ENCODE measurements at places on chromosomes 3 and 15. TPM values are rescaled to one million over a fixed set of nuclear protein-coding genes. Genes with fewer than 3 reads are reported as not detected.

The SLC6A1 gene
- not detected for total RNA-seq

The KIF9 gene
- 1.6 TPM for total RNA-seq

GRCh38 chr15:40441565-40442531, 1.1 kb downstream of the BAHD1 start:
- DNase-seq: no peak

DNA sequence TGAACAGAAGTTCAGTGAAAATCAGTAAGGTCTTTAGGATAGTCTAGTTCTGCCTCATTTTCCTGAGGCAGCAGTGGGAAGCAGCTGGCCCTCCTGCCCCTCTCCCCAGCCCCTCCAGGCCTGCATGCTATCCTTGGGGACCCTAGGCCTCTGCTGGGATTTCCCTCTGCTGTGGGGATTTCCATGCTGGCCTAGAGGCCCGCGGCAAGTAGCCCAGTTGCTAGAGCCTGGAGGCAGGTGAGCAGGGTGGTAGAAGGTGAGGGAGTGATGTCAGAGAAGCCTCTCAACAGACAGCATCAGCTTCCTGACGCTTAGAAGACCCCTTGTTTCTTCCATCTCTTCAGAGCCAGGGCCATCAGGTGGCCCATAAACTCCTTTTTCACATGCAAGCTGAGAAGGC, 305.8 kb upstream of the THBS1 start:
- no peak for DNase-seq
